Common myeloid progenitor, CD34-positive (primary cell): ENCODE measurements at places on chromosomes 3 and 15.

DNA sequence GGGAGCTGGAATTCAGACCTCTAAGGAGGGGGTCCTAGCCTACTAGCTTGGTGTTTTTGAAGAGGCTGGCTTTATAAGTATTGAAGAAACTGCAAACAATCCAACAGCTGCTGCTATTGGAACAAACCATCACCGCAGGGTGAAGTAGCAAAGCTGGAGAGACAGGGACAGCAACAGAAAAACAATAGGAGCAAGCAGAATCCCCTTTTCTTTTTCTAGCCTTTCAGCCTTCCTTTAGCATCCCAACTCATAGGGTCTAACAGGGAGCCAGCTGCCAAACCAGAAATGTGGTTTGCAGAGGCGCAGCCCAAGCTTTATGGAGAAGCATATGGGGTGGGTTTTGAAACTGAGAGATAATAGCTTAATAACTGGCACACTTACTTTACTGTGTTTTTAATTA, 106.2 kb upstream of the CHMP2B start:
- no peak for DNase-seq

- DNase-seq, result peak; percentile 87
Observed at GRCh38 chr15:65832549-65833364, 36.5 kb upstream of the RAB11A start.

DNA sequence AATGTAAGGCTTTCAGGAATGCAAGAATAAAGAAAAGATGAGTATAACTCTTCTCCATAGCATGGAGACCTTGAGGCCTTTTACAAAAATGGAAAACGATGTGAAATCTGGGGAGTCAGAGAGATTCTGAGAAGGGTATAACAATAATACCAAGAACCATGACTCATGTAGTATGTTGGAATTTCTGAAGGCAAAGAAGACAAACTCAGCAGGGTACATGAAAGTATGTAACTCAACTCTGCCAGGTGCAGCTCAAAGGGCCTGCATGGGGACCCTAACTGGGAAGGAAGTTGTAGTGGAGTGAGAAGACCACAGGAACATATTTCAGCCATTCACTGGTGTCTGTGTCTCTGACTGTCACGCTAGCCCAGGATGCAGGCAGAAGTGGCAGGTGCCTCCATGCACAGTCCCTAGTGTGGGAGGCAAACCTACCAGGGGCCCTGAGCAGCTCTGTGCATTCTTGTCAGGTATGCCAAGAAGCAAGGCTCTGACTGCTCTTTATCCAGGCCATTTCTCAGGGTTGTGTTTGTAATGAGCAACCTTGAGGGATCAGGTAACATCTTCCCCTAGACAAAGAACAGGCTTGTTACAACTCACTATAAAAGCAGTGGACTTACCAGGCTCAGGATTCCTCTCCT, 57.2 kb downstream of the GPR156 start:
- no peak for DNase-seq

DNA sequence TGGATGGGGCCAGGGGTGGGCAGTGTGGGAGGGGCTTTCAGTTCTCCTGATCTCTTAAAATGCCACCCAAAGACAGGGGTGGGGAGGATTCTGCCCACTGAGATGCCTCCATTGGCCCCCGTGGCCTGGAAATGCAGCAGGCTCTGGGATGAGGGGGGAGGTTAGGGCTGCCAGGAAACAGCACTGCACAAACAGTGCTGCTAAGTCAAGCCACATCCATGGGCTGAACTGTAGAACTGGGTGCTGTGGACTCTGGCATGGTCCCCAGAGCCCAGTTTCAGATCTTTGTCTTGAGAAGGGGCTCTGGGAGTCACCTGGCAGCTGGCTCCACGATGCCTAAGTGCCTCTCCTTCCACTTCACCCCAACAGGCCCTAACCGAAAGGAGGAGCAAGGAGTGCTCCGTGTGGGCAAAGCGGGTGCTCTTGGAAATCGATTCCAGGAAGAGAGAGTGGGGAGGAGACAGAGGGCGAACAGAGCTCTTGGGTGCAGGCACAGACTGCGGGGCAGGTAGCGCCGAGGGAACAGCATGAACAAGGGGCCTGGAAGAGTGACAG, 7.8 kb downstream of the PLA2G4E start:
- DNase-seq, result no peak

- peak; percentile 14 for DNase-seq
Observed at GRCh38 chr3:120350401-120350941, 1.3 kb upstream of the LRRC58 start.

DNA sequence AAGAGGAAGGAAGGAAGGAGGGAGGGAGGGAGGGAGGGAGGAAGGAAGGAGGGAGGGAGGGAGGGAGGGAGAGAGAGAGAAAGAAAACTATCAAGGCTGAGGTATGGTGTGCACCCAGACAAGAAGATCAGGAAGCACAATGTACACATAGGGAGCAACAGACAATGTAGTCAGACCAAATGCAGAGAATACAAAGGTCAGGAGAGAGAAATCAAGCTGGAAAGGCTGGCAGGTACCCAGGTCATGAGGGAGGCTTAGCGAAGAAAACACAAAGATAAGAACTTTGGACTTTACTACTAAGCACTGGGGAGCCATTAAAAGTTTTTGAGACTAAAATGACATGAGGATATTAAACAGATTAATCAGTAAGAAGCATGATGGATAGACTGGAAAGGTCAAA, 176.0 kb upstream of the TMCO5A start:
- no peak for DNase-seq

DNA sequence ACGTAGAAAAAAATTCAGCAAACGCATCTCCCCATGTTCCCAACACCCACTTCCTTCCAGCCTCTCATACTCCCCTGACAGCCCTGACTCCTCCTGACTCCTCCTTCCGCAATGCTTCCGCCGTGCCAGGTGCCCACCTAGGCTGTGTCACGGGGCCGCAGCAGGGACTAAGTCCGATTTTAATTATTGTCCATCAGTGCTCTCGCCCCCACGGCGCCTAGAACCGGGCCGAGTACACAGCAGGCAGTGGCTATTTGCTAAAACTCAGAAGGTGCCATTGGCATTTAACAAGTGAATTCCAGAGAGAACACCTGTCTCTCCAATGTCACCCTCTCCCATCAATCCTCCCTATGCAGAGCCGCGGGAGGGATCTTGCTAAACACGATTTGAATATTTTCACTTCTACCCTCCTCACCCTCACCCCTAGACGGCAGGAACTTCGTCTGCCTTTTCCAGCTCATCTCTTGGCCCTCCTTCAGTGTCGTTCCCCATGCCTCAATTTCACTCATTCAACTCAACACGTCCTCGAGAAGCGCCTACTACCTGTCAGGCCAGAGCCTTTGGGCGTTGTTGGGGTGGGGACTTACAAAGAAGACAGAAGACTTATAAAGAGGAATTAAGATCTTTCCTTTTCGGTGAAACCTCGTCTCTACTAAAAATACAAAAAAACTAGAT, 11.5 kb upstream of the SHF start:
- peak; percentile 53 for DNase-seq

DNA sequence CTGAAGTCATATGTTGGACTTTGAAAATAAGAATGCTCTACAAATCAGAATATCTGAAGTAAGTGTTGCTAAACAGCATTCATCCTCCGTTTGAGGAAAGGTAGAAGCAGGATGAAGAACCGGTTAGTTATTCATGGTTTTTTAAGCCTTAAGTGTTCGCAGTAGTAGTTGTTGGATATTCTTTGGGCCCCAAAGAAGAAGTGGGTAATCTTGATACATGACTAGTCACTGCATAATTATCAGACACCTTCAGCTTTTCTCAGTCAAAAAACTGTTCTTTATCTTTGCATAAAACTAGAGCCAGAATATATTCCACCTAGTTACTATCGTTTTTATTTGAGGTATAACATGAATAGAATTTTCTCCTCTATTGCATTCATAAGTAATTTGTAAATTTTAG, 13.8 kb downstream of the RAB5A start:
- no peak for DNase-seq

- no peak for DNase-seq
Observed at GRCh38 chr3:194329583-194329965, 21.6 kb downstream of the CPN2 start.

DNA sequence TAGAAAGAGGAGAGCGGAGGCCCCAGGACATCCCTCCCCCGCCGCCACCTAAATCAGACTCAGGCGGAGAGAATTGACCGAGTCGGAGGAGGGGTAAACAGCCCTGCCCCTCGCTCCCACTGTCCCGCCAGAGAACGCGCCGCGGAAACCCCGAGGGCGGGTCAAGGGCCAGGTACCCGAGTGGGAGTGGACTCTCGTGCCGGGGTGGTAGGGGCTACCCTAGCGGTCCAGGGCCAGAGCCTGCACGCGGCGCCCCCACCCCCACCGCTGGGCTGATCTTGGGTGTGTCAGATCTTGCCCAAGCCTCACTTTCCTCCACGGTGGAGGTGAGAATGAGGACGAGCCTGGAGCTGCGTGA, 19.0 kb downstream of the SPATA12 start:
- DNase-seq, result no peak

GRCh38 chr15:74642348-74642733, 26.7 kb downstream of the CLK3 start:
- no peak for DNase-seq

DNA sequence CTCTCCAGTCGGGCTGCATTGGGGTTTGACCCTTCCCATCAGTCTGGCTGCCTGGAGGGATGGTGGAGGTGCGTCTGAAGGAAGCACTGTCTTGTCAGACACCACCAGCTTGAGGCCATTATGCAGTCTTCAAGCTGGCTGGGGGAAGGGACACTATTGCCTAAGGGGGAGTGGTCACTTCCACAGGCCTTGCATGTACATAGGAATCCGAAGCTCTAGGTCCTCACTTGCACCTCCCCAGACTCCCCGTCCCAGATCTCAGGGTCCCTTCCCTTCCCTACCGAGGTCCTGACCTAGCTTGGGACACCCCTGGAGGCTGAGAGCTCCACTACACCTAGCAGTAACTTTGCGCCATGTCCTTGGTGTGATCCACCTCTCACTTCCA, 48.6 kb upstream of the KLF13 start:
- no peak for DNase-seq

DNA sequence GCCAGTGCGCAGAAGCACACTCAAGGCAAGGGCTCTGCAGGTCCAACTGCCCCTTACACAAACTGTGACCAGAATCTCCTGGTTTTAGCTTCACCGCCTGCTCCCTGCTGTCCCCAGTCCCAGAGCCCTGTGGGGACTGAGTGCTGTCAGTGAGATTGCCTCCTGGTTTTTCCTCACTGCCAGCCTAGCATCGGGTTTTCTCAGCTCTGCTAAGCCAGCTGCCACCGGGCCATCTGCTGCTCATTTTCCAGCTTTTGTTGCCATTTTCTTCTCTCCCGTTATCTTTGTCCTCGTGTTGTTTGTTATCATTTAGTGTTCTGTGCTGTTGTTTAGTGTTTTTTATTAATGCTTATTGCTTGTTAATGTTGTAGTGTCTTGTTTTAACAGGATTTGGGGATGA, 79.5 kb upstream of the BLM start:
- no peak for DNase-seq
